ENCODE measurements at places on chromosomes 2 and 18.

- no peak for DNase-seq
Observed at GRCh38 chr2:100845141-100845991, 25.4 kb downstream of the NPAS2 start.

GRCh38 chr2:113370030-113370429 lies 67.5 kb upstream of the ZNG1B start:
- DNase-seq, result no peak

- DNase-seq, result peak; percentile 41
Observed at GRCh38 chr2:100606726-100607343, 44.0 kb downstream of the PDCL3 start.

DNA sequence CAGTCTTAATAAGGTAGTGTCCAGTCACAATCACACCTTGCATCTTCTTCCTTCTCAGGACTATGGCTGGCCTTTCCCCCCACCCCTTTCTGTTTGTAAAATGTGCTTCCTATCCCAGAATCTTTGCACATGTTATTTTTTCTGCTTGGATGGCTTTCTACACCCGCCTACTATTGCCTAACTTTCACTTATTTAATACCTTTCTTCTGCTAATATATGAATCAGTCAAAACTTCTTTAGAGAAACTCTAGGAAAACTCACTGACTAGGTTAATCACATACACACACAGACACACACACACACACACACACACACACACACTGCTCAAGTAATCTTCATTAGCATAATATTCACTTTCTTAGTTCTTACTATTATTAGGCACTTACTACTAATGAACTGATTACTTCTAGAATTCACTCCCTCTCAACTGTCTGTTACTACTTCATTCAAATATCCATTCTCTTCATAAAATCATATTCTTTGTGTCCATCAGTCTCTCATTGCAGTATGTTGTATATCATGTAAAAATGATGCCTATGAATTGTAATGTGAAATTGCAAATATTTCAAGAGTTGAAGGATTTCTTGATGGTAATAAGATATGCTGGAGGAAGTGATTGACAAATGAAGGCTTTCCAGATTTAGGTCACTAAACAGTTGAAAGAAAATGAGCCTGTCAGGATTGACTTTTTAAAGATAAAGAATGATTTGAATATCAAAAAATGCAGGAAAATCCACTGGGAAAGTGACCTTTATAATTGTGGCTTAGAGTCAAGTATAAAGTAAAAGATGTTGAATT lies 51.2 kb downstream of the CLIP4 start:
- no peak for DNase-seq

GRCh38 chr2:17085546-17086202 lies 420.0 kb upstream of the CYRIA start:
- DNase-seq, result no peak

Data from GM19239 (cell line).